ENCODE measurements at places on chromosomes 5 and 9.

GRCh38 chr5:89721931-89722330, 687.6 kb downstream of the CETN3 start:
- DNase-seq: no peak

DNA sequence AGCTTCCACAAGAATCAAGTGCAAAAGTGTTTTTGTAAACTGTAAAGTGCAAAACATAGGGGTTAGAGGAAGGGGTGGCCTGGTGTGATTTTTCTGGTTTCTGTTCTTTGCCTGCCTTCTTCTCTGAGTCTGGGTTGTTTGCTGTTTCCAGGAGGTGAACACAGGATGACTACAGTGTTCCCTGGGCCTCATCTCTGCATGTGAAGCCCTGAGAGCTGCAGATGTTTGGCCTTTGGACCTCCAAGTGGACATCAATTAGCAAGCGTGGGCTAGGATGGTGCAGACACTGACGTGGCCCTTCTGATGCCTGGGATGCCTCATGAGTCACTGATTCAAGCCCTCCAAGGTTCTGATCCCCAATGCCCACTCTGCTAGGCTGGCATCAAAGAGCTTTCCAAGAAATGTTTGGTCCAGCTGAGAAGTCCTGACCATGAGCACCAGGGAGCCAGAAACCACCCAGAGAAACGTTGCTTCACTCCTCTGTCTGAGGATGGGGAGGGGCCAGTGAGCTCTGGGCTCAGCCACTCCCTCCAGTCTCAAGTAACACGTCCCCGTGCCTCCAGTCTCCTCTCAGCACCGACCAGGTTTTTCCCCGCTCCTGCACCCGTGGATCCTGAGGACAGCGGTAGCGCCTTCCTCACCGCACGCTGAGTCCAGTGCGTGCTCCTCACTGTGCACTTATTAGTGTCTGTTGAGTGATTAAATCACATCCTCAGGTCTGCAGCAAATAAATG, 7.6 kb downstream of the IL9 start:
- peak; percentile 26 for DNase-seq

GRCh38 chr5:140190872-140191218, 15.9 kb downstream of the CYSTM1 start:
- no peak for DNase-seq

GRCh38 chr5:141172381-141173204, at the start of gene PCDHB7:
Gene PCDHB7, plus strand, starts transcription at chr5:141172644. Its CDS starts 192 bp downstream, at chr5:141172836.
- peak; percentile 9 for DNase-seq

DNA sequence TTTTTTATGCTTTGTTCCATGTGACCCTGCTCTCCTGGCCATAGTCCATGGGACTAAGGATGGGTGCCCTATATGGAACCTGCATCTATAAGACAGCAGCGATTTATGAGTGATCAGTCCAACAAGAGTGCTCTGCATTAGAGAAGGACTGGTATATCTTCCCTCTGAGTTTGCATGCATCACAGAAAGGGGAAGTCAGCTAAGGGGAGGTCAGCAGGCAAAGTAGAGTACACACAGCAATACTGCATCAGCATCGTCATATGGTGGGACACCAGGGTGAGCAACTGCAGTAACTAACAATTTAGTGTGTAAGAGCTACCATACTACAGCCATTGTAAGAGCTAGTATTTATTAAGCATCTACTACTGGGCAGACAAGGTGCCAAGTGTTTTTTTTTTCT, 311.3 kb downstream of the NDUFS4 start:
- DNase-seq: no peak

GRCh38 chr5:163807781-163808180, 302.4 kb downstream of the MAT2B start:
- DNase-seq: no peak

DNA sequence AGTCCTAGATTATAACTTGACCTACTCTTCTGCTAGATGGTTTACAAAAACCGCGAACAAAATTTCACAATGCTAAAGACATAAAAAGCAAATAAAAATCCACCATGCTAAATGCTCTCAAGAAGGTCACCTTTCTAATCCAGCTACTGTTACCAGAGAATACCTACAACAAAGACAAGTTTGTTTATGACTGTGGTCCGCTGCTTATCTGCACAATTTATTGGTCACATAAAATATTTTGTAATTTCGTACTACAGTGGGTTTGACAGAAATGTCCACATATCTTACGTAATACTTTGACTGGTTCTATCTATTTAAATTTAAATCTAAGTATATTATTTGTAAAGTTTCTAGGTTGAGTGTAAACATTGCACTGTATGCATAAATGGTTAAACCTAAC, 257.6 kb upstream of the ZNF608 start:
- DNase-seq: no peak

GRCh38 chr5:145925353-145925752, 11.0 kb upstream of the SH3RF2 start:
- no peak for DNase-seq

Measured in retina (tissue), 1 donor.